GF-D8 (cell line): ENCODE measurements at places on chromosomes 12 and 14.

DNA sequence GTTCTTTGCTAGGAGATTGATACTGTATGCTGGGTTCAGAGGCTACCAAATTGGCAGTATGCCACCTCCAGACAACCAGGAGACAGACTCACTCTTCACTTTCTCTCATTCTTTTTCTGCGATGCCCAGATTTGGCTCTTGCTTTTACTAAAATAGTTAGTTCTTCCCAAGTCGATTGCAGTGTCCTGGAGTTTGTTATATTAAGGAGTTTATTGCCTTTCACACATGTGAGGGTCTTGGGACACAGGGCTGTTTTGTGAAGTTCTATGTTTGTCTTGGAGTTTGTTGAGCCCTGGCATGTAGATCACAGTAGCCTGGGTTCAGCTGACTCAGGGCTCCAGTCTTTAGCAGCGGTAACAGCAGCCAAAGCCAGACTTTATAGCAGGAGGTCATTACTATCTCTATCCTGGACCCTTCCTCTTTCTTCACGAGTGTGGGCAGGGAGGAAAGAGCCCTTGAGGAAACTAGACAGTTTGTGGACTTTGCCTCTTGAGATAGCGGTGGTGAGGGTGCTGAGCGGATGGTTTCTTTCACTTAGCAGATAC, 1.6 kb downstream of the MLEC start:
- DNase-seq = peak; percentile 84

DNA sequence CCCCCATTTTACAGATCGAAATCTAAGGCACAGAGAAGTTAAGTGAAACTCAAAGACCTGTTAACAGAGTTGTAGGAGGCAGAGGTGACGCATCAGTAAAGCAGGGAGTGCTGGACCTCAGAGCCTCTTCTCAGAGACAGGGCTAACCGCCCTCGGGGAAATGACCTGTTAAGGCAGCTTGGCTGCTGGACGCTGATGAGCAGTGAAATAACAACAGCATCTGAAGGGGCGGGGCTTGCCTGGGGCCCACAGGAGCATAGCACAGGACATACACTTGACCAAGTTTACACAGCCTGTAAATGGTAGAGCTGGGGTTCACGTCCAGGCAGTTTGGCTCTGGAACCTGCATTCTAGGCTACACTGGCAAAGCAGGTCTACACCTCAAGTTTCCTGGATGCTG, 39.3 kb downstream of the LRTM2 start:
- DNase-seq = no peak

GRCh38 chr12:90099288-90099687, 390.6 kb upstream of the ATP2B1 start:
- no peak for DNase-seq

GRCh38 chr12:89492883-89493282, 31.7 kb downstream of the GALNT4 start:
- no peak for DNase-seq

DNA sequence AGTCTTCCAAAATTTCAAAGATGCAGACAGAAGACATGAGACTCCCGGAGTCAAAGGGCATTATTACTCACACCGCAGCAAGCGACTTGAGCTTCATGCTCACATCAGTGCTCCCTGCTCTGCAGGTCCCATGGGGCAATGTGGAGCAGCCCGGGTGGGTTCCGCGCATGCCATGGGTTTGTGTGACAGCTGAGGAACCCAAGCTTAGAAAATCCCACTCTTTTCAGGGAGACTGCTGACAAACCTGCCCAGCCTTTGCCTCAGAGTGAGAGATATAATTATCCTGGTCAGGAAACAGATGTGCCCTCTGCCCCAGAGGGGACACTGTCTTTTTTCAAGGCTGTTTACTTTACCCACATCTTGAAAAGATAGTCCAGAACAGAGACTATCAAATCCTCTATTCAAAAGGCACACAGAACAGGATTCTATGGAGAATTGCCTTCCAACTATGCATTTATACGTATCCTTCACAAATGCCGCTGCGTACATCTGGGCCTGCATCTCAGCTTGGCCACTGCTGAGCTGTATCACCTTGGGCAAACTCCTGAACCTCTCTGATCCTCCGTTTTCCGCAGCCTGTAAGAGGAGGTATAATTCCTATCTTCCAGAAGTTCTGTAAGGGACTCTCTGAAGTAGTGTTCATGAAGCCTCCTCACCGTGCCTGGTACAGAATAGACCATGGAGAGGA, 16.0 kb downstream of the C14orf132 start:
- DNase-seq = no peak

DNA sequence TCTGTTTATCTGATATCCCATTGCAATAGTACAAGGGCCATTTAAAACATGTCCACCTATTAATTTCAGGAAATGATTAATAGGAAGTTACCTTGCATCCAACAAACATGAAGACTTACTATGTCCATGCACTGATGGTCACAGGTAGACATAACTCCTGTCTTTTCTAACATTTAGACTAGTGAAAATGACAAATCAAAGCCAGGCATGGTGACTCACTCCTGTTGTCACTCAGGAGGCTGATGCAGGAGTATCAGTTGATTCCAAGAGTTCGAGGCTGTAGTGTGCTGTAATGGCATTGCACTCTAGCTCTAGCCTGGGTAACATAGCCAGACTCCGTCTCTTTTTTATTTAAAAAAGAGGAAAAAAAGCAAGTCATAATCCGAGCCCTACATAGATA, 14.8 kb downstream of the HSP90B1 start:
- no peak for DNase-seq

DNA sequence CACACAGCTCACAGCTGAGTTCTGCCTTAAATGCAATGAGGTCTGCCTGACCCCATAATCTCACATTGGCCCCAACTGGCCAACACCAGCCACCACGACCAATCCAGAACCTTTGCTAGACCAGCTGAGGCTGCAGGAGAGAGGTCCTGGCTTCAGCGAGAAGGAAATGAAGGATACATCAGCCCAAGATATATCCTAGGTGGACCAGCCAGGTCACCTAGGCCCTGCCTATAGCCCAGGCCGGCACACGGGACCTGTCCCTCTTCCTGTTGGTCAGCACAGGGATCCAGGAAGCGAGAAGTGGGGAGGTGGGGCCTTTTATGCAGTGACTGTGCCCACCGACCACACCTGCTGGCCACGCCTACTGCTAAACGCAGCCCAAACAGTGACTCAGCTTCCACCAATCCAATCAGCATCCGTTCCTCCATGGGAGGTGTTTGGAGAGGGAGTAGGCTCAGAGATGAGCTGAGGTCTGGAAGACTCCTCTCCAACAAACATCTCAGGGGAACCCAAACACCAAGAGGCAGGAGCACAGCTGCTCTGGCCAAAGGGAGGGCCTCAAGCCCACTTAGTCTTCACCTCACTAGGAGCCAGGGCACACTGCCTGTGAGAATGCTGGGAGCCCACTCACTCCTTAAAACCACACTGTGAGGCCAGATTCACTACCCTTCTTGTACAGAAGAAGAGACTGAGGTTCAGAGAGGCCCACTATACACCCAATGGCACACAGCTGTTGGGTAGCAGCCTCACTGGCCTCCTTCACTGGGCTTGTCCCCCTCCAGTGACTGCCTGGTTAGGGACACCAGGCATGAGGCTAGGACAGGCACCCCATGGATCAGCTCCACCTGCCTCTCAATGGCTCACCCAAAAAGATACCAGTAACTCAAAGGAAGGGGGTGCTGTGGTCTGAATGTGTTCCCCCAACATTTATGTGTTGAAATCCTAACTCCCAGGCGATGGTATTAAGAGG, 51.3 kb upstream of the PPP2R5C start:
- no peak for DNase-seq

DNA sequence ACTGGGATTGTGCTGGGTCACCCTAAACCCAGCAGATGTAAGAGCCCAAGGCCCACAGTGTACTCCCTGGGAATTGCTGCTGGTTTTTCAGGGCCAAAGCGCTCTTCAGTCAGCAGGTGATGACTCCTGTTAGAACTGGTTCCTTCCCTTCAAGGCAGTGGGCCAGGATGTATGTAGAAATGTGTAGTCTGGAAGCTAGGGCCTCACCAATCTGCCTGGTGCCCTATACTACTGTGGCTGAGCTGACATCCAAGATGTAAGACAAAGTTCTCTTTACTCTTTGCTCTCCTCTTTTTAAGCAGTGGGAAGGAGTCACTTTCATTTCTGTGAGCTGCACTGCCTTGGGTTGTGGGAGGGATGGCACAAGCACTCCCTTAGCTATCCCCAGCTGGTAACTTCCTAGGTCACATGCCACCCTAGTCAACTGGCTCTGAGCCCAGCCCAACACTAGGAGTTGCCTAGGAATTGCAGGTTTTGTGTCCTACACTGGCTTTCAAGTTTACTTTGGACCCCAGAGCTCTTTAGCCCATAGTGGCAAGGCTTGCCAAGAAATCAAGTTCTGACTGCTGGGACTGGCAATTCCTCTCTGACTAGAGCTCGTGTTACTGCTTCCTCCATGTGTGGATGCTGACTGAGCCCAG, 249.2 kb downstream of the C12orf50 start:
- DNase-seq = no peak

DNA sequence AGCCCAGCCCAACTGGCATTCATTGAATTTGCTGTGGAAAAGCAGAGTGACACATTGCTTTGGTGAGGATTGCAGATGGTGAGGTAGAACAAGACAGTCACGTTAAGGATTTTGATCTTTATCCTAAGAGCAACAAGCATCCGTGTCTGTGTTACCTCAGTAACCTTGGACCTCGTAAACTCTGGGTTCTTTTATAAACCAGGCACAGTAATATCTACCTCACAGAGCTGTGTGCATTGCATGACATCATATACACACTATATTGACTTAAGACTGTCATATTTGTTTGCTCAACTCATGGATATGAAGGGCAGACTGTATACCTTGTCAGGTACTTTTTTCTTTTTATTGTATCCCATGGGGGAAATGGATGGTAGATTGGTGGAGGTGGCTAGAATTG, 156.2 kb downstream of the ETV6 start:
- DNase-seq = no peak

GRCh38 chr14:88914956-88915355, 90.5 kb downstream of the TTC8 start:
- DNase-seq = no peak

DNA sequence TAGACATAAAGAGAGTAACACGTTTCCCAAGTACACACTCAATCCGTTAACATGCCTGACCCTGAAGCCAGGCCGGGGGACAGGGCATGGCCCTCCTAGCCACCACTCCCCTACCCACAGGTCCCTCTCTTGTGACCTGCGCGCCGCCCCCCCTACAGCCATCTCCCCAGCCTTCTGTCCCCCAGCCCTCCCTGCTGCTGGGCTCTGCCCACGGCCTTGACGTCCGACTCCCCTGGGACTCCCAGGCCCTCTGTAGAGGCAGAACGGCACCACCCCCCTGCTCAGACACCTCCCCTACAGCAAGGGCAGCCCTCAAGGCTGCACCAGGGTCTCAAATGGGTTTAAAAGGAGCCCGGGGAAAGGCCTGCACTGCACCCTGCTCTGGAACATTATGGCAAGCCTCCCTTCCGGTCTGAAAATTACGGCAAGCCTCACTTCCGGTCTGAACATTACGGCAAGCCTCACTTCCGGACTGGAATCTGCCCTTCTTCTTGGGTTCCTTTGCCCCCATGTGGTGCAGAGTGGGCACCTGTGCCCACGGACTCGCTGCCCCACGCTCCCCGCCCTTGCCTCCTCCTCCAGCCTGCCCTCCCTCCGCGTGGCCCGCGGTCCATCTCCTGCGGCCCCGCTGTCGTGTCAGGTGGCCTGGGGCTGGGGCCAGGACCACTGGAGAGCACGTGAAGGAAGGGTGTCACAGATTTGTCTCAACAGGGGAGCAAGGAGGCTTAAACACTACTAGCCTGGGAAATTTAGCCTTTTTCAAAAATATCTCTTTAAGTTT, 77.6 kb downstream of the MOK start:
- no peak for DNase-seq

GRCh38 chr14:22520796-22521195, 68.2 kb downstream of the DAD1 start:
- no peak for DNase-seq

DNA sequence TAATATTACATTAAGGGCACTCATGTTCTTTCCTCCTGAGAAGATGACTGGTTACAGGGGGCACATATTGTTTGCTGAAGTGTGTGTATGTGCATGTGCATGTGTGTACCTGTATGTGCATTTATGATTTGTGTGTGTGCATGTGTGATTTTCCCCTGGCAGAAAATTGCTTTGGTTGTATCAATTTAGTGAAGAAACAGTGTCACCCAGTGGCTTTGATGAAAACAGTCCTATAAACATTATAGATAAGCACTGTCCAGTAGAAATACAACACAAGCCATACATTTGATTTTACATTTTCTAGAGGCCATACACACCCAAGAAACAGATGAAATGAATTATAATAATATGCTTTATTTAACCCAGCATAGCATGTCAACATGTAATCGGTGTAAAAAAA, 8.6 kb downstream of the PDE3A start:
- no peak for DNase-seq

DNA sequence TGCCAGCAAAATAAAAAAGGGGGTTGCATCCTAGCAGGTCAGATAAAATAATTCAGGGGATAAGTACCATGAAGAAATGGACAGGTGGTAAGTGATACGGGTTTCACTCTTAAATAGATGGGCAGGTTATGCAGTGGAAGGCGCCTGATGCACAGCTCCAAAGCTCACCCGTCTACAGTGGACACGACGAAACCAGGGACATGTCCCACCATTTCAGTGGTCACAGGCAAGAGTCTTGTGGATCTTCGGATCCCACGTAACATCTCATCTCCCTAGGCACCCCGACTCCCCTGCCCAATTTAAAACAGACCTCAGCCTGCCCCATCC, 60.5 kb downstream of the DDX51 start:
- DNase-seq = no peak
